ENCODE measurements at places on chromosomes 11 and 22.
A peak's percentile ranks its signal among the peaks of the same experiment; 100 is the strongest.

- DNase-seq = no peak
These were observed 238.4 kb upstream of the FAT3 start for GRCh38 chr11:91986218-91986617.

DNA sequence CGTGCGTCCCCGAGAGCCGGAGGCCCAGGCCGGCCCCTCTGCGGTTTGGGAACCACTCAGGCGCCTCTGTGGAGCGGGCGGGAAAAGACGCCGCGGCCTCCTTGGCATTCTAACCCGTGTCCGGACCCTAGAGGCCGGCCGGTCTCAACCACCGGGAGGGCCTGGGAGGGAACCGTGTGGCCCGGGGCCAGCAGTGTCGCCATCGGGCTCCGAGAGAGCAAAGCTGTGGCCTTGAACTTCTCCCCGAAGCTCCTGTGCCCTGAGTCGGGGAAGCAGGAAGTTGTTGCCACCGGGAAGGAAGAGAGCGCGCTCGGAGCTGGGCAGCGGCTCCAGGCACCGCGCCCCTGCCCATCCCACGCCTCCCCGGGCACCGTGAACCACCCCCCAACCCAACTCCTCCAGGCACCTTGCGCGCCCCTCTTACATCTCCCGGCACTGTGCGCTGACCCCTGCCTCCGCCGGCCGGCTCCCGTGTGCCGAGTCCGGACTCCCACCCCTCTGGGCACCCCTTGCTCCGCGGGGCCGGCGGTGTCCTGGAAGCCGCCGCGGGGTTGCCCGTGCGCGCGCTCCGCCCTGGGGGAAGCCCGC, 80.0 kb upstream of the PPARA start:
- DNase-seq = no peak

GRCh38 chr11:8055091-8055835, 25.7 kb upstream of the TUB start:
- DNase-seq = no peak

DNA sequence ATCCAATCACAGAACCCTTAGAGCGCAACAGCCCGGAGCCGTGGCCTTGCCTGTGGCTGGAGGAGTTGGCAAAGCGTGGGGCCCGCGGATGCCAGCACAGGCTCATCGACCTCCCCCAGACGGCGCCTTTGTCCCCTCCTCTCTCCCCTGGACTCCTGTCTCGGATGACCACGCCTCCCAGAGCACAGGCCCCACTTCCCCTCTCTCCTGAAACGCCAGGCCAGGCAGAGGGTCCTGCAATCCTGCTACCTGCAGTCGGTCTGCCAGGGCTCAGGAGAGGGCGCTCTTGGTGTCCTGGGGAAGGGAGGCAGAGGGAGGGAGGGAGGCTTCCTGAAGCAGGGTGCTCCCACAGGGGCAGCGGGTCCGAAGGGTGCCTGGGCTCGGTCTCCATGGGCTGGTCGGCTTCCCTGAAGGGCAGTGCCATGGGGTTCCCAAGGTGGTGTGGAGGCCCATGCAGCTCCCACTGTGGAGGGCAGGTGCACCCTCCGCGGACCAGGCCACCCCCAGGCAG, 16.6 kb upstream of the TTLL12 start:
- DNase-seq = peak; percentile 75

GRCh38 chr11:39385911-39386310, 2073.5 kb downstream of the LRRC4C start:
- DNase-seq = no peak

DNA sequence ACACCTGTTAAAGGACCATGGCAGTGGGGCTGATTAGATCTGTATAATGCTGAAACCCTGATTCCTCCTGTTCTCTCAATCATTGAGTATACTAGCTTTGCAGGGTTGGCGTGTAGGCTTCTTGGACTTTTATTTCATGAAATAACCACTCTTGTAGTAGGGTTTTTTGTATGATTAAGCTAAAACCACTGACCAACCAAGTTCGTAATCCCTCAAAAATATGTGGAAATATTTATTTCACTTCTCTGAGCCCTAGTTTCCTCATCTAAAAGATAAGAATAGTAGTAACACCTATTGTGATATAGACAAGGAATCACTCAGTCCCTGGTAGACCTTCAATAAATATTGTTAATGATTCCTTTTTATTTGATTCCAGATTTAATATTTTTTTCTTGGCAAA, 4.2 kb downstream of the API5 start:
- DNase-seq = no peak

DNA sequence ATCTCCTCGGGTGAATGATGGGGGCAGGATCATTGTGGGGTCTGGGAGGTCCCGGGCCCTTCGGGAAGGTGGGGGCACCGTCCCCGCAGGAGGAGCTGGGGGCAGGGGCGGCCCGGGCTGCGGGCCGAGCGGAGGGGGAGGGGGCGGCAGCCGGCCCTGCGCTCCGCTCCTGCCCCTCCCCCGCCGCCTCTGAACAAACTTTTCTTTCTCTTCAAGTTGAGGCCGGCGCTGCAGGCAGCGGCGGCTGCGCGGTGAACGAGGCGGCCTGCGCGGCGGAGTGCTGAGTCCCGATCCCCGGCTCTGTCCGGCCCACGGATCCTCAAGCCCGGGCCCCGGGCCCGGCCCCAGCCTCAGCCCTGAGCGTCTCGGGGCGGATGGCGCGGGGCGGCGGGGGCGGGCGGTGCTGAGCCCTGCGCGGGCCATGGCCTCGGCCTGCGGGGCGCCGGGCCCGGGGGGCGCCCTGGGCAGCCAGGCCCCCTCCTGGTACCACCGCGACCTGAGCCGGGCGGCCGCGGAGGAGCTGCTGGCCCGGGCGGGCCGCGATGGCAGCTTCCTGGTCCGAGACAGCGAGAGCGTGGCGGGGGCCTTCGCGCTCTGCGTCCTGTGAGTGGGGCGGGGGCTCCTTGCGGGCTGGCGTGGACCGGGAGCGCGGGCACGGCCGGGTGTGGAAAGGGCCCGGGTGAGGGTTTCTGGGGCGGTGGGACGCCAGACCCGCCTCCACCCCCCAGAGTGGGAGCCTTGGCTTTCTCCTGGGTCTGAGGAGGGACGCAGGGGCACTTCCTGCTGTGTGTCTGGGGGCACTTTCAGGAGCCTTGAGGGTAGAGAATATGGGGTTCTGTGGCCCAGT, at the start of gene INPPL1:
Gene INPPL1 (plus strand): TSS at position 204 of the 847 bp plus-strand sequence. CDS start 218 bp downstream, at position 422.
- peak; percentile 57 for DNase-seq

DNA sequence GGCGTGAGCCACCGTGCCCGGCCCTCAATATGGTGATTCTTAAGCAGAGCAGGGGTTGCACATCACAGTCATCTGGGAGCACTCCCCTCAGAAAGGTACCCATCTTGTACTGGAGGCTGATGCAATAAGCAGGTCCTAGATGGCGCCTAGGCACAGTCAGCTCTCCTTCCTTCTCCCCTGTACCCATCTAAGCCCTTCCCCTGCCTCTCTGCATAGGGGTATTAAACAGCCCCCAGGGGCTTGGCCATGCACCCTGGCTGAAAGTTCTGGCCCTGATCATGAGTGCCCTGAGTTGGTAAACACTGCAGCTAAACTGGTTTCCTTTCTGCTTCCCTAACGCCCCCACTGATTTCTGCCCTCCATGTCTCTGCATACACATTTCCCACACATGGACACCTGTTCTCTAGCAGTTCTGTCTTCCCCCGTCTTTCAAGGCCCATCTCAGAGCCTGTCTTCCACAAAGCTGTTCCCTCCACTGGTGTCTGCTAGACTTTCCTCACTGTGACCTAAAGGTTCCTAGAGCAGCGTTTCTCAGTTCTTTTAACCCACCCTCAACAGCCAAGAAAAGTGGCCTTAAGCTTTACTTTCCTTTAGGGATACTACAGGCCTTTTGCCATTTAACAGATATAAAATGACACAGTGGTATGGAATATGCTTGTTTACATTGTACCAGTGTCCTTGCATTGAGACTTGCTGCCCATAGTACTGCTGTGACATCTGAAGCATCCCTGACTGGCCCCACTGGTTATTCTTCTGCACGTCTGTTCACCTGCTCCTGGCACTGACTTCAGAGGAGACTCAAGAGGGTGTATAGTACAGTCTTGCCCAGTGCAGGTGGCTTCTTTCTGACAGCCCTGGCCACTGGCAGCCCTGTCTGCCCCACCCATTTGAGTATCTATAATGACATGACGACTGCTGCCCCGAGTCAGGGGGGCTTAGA, 15.6 kb downstream of the UBE2L3 start:
- DNase-seq = no peak

DNA sequence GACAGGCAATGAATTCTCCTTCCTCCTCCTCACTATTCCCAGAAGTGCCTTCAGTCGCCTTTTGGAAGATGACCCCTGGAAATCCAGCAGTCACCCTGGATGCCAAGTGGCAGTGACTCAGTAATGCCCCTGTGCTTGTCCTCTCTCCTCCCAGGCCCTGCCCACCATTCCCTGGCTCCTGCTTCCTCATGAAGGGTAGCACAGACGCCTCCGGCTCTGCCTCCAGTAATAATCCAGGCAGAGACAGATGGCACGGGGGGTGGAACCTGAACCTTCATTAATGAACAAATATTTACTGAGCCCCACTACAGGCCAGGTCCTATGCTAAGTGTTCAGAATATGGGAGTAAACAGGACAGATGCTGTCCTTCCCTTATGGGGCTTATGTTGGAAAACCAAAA, 23.2 kb downstream of the SYT13 start:
- no peak for DNase-seq

DNA sequence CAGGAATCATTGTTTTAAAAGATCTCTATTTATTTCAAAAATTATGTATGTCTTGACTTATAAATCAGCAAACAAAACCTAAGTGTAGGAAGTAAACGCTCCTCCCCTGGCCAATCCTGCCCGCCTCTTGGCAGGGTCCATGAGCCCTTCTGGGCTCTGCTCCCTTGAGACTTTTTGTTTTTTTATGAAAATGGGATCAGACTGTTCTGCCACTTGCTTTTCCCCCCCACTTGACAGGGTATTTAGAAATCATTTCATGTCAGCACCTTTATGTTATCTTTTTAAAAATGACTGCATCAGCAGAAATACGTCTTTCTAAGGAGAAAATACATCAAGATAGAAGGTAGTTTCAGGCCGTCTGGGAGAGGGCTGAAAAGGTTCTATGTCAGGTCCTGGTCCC, 35.6 kb downstream of the FBLN1 start:
- no peak for DNase-seq

GRCh38 chr11:66766681-66767080, 37.7 kb upstream of the SPTBN2 start:
- no peak for DNase-seq

GRCh38 chr11:134413043-134413825, 1.2 kb upstream of the B3GAT1 start:
- DNase-seq = peak; percentile 26

DNA sequence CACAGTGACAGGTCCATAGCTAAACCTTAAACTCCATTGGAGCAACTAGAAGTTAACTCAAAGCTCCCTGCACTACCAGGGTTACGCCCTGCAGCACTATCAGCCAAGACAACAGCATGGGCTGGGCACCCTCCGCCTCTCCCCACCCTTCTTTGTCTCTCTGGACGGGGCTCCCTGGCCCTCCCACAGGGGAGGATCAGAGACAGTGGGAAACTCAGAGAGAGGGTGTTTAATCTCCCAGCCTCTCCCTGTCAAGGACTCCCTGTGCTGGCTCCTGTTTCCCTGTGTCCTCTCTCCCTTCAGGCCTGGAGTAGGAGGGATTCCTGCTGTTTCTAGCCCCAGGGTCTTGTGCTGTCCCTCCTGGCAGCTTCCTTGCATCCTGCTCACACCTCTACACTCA, 56.9 kb upstream of the CSNK2A3 start:
- DNase-seq = peak; percentile 71

DNA sequence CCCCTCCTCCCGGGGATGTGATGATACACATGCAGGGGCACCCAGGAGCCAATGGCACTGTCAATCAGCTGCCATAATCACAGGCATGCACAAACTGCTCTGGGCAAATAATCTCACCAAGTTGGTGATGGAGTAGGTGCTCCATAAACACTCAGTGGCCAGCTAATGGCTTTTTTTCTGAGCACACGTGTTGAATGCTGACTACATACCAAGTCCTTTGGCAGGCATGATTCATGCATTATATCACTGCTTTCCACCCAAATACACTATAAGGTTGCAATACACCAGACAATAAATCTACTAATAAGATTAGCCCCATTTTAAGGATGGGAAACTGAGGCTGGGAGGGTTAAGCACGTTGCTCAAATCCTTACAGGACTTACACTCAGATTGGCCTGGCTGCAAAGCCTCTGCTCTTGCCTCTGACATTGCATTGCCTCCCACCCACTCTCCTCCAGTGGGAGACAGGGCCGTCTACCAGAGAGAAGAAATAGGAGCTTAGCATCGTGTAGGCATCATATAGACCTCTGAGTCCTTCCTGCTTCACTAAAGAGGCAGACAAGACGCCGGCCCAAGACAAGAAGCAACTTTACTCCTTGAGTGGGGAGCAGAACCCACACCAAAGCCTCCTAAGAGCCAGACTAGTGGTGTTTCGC, 32.7 kb upstream of the ACCSL start:
- DNase-seq = no peak

- DNase-seq = no peak
These were observed 19.3 kb upstream of the CD5 start for GRCh38 chr11:61082931-61083531.

GRCh38 chr11:132234878-132235277, 864.5 kb downstream of the NTM start:
- DNase-seq = no peak

- peak; percentile 82 for DNase-seq
These were observed 4.5 kb downstream of the MYEOV start for GRCh38 chr11:69298267-69299022.

DNA sequence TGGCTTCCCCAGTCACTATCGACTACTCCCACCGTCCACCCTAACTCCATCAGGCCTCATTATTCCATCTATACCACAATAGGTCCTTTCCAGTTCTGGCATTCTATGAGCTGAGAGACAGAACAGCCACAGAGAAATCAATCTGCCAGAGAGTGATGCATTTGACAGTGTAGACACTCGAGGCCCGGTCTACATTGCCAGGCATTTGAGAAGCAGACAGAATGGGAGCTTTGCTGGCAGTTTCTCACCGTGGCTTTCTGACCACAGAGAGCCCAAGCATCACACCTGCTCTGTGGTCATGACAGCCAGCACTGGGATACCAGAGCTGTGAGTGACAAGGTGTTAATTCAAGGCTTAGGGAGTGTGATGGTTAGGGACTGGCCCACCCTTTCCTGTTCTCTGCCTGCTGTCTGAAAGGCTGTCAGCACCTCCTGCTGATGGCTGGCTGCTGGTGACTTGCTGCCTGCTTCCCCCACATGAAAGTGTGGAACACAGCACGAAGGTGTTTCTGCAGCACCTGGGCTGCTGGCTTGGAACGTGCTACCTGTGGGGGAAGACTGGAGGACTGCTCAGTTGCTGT, 137.8 kb downstream of the KIRREL3 start:
- DNase-seq = peak; percentile 72
